ENCODE measurements at places on chromosomes 5 and 9. TPM values are rescaled to one million over a fixed set of nuclear protein-coding genes. Genes with fewer than 3 reads are reported as not detected.

The C9orf153 gene
- 0.65 TPM for total RNA-seq

The TRMT10B gene
- total RNA-seq = 4.5 TPM

DNA sequence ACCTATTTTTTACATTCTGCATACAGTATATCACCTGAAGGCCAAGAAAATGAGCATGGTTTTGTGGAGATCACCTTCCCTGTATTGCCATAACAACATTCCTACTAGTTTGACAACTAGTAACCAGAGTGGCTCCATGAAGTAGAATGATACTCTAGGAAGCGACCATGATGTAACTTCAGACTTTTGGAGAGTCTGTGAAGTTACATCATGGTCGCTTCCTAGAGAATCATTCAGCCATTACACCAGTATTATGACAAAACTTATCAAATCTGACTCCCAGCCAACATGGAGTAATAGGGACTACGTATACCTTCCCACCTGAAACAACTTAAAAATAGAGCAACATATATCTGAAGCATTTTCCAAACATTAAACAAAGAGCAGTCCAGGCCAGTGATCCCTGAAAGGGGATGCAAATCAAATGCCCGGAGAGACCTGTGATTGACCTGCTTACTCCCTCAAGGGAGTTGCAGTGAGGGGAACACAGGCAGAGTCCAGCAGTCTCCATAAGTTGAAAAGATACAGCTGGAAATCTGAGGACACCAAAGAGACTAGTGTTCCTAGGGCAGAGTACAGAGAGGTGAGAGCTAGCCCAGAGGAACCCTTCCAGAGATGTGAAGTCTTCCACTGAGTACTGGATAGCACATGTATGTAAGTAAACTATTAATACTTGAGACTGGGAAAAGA lies 7.8 kb downstream of the ECM2 start:
- H3K27me3 ChIP-seq = no peaks in the 10 kb centered on the region
- H3K4me3 ChIP-seq = no peak overlapping the region
- no peaks in the 10 kb centered on the region for H3K4me1 ChIP-seq
- no peaks in the 10 kb centered on the region for H3K36me3 ChIP-seq

The MSX2 gene
- 0.38 TPM for total RNA-seq

DNA sequence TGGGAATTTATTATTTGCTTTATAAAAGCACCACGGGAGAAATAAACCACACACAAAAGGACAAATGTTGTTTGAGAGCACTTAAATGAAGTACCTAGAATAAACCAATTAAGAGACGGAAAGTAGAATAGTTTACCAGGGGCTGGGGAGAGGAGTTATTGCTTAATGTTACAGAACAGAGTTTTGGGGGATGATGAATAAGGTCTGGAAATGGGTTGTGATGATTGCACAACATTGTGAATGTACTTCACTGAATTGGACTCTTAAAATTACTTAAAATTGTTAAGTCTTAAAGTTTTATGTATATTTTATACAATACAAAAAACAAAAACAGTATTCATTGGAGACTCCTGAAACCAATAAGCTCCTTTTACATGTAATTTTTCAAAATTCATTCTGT lies 1.5 kb downstream of the ZBTB43 start:
- H3K27me3 ChIP-seq = no peaks in the 10 kb centered on the region
- H3K4me1 ChIP-seq = peaks cover 5% of the 10 kb centered on the region
- no peak for DNase-seq

GRCh38 chr9:91732187-91733005 lies 217.6 kb downstream of the ROR2 start:
- no peaks in the 10 kb centered on the region for H3K4me1 ChIP-seq
- no peak overlapping the region for H3K27ac ChIP-seq
- no peak overlapping the region for H3K4me3 ChIP-seq
- H3K36me3 ChIP-seq = no peaks in the 10 kb centered on the region

The GHR gene
- 0.19 TPM for total RNA-seq

- no peak overlapping the region for H3K4me3 ChIP-seq
- no peaks in the 10 kb centered on the region for H3K36me3 ChIP-seq
- H3K27ac ChIP-seq = no peak overlapping the region
- DNase-seq = no peak
Measured at GRCh38 chr5:39218482-39219402, 621 bp downstream of the FYB1 start.

DNA sequence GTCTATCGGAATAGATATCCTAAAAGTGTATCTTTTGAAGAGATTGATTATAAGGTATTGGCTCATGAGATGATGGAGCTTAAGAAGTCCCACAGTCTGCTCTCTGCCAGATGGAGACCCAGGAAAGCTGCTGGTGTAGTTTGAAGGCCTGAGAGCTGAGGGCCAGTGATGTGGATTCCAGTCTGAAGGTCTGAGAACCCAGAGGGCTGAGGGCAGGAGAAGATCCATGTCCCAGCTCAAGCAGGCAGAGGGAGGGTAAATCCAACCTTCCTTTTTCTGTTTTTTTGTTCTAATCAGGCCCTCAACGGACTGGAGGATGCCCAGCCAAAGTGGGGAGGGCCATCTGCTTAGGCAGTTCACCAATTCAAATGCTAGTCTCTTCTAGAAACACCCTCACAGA lies 11.0 kb upstream of the ABL1 start:
- DNase-seq = no peak
- H3K4me1 ChIP-seq = peaks cover 16% of the 10 kb centered on the region
- H3K27me3 ChIP-seq = no peaks in the 10 kb centered on the region
- H3K36me3 ChIP-seq = no peaks in the 10 kb centered on the region
- H3K4me3 ChIP-seq = peak overlapping the region; percentile 40

- no peaks in the 10 kb centered on the region for H3K27me3 ChIP-seq
- DNase-seq = no peak
- no peaks in the 10 kb centered on the region for H3K4me1 ChIP-seq
- no peaks in the 10 kb centered on the region for H3K36me3 ChIP-seq
- H3K27ac ChIP-seq = no peak overlapping the region
Measured at GRCh38 chr5:135376961-135377624, 21.9 kb downstream of the MACROH2A1 start.

DNA sequence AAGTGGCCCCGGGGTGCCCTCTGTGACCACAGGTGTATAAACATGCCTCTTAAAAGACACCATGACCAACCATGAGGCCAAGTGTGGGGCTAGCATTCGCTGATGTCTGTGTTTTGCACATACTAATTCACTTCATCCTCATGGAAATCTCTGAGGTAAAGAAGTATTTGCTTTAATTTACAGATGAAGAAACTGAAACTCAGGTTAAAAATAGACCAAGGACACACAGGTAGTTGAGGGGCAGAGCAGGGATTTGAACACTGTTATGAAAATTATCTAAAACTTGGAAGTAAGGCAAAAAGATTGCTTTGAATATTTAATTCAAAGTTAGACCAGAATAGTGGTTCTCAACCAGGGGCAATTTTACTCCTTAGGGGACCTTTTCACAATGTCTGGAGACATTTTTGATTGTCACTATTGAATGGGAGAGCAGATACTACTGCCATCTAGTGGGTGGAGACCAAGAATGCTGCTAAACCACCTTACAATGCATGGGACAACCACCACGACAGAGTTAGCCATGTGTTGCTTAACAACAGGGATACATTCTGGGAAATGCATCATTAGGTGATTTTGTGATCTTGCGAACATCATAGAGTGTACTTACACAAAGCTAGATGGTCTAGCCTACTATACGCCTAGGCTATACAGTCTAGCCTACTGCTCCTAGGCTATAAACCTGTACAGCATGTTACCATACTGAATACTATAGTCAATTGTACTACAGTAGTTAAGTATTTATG lies 8.0 kb upstream of the FXN start:
- H3K36me3 ChIP-seq = no peaks in the 10 kb centered on the region
- no peaks in the 10 kb centered on the region for H3K27me3 ChIP-seq
- no peak overlapping the region for H3K4me3 ChIP-seq
- H3K27ac ChIP-seq = no peak overlapping the region

- H3K27ac ChIP-seq = no peak overlapping the region
- no peak overlapping the region for H3K4me3 ChIP-seq
- peaks cover 11% of the 10 kb centered on the region for H3K4me1 ChIP-seq
- DNase-seq = no peak
Measured at GRCh38 chr9:97388721-97389238, 23.1 kb upstream of the TDRD7 start.

GRCh38 chr9:26856413-26857032 lies 36.1 kb downstream of the CAAP1 start:
- no peak for DNase-seq
- no peak overlapping the region for H3K27ac ChIP-seq
- no peaks in the 10 kb centered on the region for H3K27me3 ChIP-seq
- H3K4me3 ChIP-seq = no peak overlapping the region
- peaks cover 37% of the 10 kb centered on the region for H3K36me3 ChIP-seq

GRCh38 chr5:160360310-160360709 lies 10.1 kb downstream of the C1QTNF2 start:
- H3K36me3 ChIP-seq = no peaks in the 10 kb centered on the region
- H3K27ac ChIP-seq = no peak overlapping the region
- H3K27me3 ChIP-seq = no peaks in the 10 kb centered on the region

DNA sequence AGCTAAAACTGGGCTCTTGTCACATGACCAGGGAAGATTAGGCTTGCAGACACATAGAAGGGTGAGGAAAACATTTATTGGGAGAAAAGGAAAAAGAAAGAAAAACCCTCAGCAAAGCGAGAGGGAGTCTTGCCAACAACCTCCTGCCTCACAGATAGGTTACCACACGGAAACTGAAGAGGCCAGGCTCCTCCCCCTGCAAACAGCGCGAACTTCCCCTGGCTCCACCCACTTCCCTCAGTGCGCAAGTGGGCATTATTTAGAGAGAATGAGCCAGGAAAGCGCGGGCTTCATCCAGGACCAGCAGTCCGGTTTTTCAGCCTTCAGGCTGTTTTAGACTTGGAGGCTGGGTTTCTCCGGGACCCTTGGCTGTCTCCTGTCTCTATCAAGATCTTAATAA lies 70.3 kb downstream of the STK32A start:
- no peak overlapping the region for H3K4me3 ChIP-seq
- no peaks in the 10 kb centered on the region for H3K27me3 ChIP-seq
- no peak overlapping the region for H3K27ac ChIP-seq
- no peaks in the 10 kb centered on the region for H3K36me3 ChIP-seq

The C1QTNF3 gene
- 1.0 TPM for total RNA-seq

DNA sequence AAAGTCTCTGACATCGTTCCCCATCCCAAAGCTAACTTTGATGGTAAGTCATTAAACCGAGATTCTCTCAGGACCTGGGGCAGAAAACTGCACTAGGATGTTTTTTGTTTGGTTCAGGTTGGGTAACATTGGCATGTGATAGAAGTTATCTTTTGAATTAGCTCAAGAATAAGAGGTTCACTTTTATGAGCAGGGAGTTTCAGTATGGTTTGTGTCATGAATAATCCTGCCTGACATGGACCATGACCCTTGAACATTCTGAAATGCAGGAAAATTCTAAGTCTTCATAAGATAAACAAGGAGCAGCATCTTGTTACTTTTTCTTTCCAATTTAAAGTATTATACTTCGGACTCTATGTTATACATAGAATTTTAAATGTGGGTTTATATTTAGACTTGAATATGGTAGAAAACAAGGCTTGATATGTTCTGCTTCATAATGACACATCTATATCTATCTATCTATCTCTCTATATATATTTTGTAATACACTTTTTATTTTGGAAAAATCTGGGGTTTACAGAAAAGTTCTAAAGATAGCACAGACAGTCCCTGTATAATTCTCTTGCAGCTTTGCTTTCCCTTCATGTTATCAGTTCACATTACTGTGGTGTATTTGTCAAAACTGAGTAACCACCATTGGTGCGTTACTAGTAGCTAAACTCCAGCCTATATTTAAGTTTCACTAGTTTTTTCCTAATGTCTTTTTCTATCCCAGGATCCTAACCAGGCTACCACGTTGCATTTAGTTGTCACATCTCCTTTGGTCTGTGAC lies 102.7 kb upstream of the TAF11L2 start:
- H3K27me3 ChIP-seq = no peaks in the 10 kb centered on the region
- DNase-seq = no peak
- H3K4me3 ChIP-seq = no peak overlapping the region
- no peak overlapping the region for H3K27ac ChIP-seq
- H3K36me3 ChIP-seq = no peaks in the 10 kb centered on the region

- no peaks in the 10 kb centered on the region for H3K27me3 ChIP-seq
- H3K36me3 ChIP-seq = no peaks in the 10 kb centered on the region
- H3K4me3 ChIP-seq = no peak overlapping the region
- DNase-seq = no peak
Measured at GRCh38 chr5:10576790-10577189, 12.9 kb downstream of the ANKRD33B start.

GRCh38 chr9:134778841-134779411 lies 101.7 kb upstream of the FCN2 start:
- DNase-seq = peak; percentile 84
- no peak overlapping the region for H3K4me3 ChIP-seq
- no peak overlapping the region for H3K27ac ChIP-seq
- H3K27me3 ChIP-seq = no peaks in the 10 kb centered on the region

- DNase-seq = no peak
- no peak overlapping the region for H3K4me3 ChIP-seq
- H3K27ac ChIP-seq = no peak overlapping the region
- H3K4me1 ChIP-seq = no peaks in the 10 kb centered on the region
- H3K36me3 ChIP-seq = no peaks in the 10 kb centered on the region
- no peaks in the 10 kb centered on the region for H3K27me3 ChIP-seq
Measured at GRCh38 chr9:113966394-113966793, 90.3 kb downstream of the ZNF618 start.

DNA sequence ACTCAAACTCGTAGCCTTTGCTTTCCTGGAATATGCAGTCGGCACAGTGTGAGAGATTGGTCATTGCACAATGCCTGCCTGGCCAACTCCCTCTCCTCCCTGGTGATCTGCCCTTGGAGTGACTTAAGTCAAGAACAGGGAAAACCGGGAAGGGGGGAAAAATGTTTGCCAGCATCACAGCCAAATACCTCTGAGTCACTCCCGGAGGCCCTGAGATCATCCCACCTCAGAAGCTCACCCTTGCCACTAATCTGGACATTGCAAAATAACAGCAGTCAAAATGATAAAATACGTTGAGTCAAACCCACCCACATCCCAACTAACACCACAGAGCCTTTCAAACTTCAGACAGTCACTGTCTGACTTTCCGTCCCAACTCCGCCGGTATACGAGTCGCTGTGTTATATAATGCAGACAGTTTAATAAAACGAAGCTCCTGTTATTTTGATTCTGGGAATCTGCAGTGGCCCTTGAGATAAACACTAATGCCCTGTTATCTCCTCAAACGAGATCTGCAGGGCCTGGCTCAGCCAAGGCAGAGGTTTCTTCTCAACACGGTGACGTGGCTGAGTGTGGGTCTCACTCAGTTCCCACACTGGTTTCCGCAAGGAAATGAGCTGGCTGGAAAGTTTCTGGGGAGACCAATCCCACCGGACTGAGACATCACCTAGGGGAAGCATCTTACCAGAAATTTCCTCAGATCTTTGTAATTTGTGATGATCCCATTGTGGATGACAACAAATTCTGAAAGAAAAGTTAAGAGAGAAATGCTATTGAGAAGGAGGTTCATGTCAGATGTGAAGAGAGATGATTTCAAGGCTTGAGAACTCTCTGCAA lies 22.1 kb downstream of the GFPT2 start:
- no peaks in the 10 kb centered on the region for H3K27me3 ChIP-seq
- H3K4me3 ChIP-seq = no peak overlapping the region
- peaks cover 12% of the 10 kb centered on the region for H3K4me1 ChIP-seq
- no peak for DNase-seq
- peaks cover 64% of the 10 kb centered on the region for H3K36me3 ChIP-seq

- DNase-seq = no peak
Measured at GRCh38 chr9:84748112-84748511, 78.6 kb downstream of the NTRK2 start.

GRCh38 chr5:147446523-147446922 lies 63.3 kb downstream of the DPYSL3 start:
- H3K36me3 ChIP-seq = peaks cover 34% of the 10 kb centered on the region
- peaks cover 20% of the 10 kb centered on the region for H3K4me1 ChIP-seq
- H3K4me3 ChIP-seq = no peak overlapping the region
- no peak overlapping the region for H3K27ac ChIP-seq
